T-helper 1 cell (primary cell): ENCODE measurements at places on chromosomes 2 and 18.
A peak's percentile ranks its signal among the peaks of the same experiment; 100 is the strongest.

DNA sequence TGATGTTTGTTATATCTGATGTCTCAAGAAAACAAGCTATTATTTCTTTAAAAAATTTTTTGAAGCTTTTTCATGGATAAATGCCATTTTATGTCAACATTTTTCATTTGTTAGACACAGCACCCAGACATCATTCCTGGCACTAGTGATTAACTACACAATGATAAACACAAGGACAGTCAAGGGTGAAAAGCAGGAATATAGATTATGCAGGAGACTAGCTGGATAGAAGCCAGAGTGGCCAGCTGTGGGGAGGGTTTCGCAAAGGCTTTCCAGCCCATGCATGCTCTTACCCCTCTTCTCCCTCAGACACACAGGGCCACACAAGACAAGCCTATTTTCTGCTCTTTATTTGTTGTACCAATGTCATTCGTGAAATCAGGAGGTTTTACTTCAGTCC, 127.1 kb upstream of the TTC39C start:
- DNase-seq = no peak

DNA sequence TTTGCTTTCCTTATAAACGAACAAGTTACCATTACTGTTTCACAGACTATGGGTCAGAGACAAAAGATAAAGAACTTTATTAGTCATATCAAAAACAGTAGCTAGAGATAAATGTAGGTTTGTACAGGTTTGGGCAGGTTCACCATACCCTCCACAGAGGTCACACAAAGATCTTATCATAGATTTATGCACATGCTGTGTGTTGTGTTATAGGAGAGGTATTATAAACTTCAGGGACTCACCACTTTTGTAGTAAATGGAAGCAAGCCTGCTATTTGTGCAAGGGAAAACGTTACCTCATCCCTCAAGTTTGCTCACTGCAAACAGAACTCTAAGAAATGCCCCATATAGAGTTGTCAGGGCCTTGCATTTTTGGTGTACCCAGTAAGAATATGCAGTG, 584.5 kb upstream of the LRRTM1 start:
- no peak for DNase-seq

DNA sequence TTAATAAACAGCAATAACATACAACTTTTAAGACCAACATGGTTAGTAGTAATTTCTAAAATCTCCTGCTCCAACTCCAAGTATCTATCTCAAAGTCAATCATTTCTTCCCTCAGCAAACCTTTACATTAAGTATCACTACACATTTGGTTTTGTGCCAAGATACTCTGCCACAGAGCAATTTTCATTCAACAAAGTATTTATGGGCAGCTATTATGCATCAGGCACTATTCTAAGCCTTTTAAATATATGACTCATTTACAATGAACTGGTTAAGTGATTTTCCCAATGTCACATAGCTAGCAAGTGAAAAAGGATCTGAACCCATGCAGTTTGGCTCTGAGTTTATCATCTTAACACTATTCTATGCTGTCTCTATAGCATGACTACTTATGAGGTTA, 264.3 kb downstream of the NOL4 start:
- no peak for DNase-seq

GRCh38 chr2:110149330-110150220, 34.0 kb upstream of the MALL start:
- no peak for DNase-seq

- DNase-seq = no peak
Observed at GRCh38 chr2:120312076-120312475, 33.9 kb upstream of the INHBB start.

DNA sequence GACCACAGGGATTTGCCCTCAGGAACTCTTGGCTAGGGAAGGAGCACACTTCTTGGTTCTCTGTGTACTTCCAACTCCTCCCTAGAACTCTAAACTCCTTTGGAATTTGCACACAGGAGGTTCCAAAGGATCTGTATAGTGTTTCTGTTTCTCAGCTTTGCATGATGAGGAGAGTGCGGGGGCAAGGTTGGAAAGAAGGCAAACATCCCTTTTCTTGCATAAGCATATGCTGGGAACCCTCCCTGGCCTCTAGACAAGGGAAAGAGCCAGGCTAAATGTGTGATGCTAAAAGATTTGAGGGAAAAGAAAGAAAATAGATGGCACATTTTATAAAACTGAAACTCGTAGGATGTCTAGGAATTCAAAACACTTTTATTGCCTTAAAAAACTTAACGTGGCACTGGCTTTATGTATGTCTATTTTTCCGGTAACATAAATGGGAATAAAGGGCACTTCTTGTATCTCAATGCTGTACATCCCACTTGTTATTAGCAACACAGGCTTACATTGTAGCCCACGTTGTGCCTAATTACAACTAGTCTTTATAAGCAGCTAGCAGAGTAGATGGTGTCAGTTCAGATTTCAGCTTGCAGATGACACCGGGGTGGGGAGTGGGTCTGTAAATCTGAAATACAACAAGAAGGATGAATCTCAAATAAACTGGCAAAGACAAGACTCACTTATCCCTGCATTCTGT, 165.8 kb downstream of the GPD2 start:
- no peak for DNase-seq

- no peak for DNase-seq
Observed at GRCh38 chr2:144924827-144925226, 404.9 kb upstream of the ZEB2 start.

DNA sequence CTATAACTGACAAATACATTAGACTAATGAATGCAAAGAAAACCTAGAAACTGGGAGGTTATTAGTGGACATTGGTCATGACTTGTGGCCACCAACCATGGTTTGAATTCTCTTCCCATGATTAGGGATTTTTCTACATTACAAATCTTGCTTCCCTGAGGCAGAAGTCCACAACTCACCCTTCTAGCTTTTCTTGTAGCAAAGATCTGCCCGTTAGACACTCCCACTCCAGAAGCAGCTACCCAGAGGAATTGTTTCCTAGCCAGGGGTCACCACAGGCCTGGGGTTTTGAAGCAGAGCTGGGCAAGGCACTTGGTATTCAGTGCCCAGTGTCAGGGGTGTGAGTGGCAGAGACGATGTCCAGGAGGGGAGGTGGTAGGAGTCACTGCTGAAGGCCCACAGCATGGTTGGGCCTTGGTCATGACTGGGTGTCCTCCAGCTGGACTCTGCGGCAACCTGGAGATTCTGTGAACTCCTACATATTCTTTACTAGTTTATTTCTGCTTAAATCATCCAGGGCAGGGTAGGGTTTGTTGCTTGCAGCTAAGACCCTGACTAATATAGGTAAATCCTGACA, 54.9 kb downstream of the ACTR2 start:
- no peak for DNase-seq

DNA sequence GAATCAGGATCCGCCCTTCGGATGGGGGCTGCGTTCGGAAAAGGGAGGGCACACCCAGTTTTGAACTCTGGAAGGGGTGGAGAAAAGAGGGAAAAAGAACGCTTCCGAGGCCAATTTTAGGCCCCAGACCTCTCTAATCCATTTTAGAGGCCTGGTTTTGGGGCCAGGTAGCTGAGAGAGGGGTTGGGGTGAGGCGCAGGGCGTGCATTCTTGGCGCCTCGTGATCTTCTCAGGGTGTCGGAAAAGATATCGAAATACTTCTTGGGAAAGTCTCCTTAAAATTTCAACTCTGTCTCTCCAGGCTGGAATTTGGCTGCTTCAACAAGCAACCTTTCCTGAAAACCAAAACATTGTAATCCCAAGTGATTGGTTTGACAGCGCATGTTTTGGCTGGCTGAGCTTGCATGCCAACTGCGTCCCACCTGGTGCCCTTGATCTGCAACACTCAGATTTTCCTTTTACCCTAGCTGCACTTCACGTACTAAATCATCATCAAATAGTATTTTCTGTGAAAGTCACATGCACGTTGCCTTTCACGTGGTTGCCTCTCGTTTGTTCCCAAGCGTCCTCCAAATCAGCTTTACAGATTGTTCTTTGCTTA, 864 bp upstream of the XPO1 start:
- DNase-seq = peak; percentile 27

DNA sequence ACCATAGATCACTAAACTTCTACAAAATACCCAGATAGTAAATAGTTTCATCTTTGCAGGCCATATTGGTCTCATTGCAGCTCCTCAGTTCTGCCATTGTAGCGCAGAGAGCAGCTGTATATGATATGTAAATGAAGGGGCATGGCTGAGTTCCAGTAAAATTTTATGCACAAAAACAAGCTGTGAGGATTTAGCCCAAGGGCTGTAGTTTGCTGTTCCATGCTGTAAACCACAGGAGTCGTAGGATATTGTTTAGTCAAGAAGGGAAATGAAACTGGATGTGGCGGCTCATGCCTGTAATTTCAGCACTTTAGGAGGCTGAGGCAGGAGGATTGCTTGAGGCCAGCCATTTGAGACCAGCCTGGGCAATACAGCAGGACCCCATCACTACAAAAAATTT, 83.0 kb downstream of the MGAT5 start:
- DNase-seq = no peak

DNA sequence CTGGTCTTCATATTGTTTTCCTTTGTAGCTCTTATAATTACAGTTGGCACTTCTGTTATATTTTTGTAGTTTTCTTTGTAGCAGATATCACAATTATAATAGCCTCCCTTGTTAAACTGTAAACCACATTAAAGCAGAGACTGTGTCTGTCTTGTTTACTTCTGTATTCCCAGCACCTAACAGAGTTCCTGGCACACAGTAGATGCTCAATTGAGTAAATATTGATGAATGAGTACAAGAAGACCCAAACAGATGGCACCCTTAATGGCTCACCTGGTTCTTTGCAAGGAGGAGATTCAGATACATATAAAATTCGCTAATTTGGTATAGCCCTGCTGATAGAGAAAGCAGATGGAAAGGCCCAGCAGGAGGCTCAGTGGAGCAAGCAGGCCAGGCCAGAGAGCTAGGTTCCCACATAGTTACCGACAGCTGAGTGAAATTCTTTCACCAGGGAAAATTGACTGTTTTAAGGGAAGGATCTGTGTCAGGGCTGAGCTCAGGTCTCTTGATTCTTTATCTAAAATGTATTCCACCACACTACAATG, 120.1 kb downstream of the NUP35 start:
- DNase-seq = no peak

GRCh38 chr2:182081602-182082260, 96.1 kb downstream of the PPP1R1C start:
- DNase-seq = no peak

DNA sequence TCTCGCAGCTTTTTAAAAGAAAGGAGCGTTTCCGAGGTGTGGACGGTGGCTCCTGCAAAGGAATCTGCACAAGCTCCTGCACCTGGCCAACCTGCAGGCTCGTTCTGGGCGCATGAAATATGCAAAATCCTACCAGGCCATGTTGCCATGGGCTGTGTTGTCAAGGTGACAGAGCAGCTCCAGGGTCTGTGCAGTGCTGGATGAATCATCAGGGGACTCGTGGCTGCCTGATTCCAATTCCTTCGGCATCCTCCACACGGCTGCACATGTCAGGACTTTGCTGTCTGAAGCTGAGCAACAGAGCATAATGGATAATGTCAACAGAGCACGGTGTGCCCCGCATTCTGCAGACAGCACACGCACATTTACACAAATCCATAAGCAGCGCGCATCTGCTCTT, 120.5 kb downstream of the EIPR1 start:
- DNase-seq = no peak

DNA sequence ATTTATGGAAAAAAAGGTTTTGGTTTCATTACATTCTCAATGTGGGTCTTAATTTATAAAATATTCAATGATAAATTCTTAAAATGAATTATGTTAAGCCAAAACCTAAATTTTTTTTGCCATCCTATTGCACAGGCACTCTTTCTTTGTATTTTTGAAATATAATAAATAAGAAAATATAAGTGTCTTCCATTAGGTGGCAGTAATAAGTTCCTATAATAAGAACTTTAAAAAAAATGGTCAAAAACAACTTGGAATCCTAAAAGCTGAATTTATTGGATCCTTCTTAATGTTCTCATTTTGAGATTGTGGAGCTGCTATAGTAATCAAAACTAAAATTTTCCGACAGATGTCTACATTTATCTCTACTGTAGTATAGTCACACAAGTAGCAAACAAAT, 5.7 kb downstream of the CALCRL start:
- DNase-seq = no peak

DNA sequence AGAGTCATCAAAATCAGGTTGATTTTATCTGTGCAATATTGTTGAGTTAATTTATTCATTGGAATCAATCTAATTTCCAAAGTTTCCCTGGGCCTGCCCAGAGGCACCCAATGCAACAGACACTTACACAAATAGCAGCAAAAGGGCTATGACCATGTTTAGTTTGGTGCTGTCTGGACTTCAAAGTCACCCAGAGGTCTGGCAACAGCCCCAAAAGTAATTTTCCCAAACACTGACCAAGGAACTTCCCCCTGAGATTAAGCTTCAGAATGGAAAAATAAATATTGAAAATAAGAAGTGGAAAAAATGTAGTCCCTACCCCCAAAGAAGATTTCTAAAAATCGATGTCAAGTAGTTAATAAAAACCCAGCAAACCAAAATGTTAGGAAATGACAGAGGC, 70.9 kb upstream of the RNF152 start:
- no peak for DNase-seq

DNA sequence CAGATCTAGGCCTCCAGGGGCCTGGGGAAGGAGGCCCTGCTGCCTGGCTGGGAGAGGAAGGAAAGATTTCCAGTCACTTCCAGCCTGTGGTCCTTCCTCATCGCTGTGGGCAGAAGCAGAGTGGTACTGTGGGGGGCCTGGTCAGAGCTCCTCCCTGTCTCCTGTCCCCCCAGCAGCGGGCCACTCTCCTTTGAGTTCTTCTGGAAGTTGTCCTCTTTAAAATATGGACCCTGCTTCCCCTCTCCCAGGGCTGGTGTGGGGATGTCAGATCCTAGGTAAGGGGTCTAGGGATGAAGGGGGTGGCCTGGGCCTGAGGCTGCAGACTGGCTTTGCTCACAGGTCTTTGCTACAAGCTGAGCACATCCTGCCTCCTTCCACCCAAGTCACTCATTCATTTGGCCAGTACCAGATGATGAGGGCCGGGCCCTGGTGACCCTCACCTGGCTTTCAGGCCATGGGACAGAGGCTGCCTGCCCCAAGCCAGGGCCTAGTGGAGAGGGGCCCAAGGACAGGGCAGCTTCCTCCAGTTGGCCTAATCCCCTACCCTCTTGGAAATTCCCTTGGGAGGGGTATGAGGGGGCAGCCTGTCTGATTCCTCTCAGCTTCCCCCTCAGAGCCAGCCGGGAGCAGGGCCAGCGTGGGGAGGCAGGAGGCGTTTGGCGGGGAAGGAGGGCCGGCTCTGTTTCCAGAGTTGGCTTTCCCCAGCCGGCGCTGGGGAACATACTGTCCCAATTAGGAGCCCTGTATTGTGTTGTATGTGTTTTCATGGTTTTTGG, 231.9 kb downstream of the DYSF start:
- no peak for DNase-seq

DNA sequence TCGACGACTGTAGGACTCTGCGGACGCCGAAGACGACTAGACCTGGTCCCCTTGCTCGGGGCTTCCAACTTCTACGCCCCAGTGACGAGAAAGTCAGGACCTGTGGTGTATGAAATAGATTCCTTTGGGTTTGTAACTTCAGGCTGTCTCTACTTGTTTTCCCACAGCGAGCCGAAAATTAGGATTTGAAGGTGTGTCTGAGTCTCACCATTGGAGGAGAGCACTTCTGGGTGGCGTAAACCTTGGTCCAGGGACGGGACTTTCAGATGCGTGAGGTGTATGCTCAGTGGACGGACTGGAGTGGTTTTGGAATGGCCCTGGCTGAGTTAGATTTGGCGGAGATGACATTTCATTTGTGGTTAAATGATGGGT, 1.3 kb downstream of the BIRC6 start:
- DNase-seq = no peak
